Thymus (tissue), 14 donors: ENCODE measurements at places on chromosomes 4 and X.
A peak's percentile ranks its signal among the peaks of the same experiment; 100 is the strongest.

DNA sequence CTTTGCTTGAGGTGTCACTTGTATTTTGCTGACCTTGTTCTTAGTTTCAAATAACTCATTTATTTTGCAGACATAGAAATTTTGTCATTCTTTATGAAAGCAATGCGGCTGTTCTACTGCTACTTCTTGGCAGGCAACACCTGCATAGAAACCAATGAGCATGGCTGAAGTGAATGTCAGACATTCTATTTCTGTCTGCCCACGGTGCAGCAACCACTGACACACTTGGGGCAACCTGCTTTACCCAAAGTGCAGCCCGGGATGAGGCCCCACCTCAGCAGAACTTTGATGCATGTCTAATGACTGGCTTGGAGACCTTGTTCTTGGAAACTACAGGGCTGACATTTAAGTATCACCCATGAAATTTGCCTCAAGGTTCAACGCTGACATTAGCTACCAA is 93.6 kb downstream of the RBM47 start:
- no peak for DNase-seq
- no peaks in the 10 kb centered on the region for H3K27me3 ChIP-seq
- H3K27ac ChIP-seq, result no peak overlapping the region
- H3K4me3 ChIP-seq, result no peak overlapping the region
- H3K36me3 ChIP-seq, result no peaks in the 10 kb centered on the region

DNA sequence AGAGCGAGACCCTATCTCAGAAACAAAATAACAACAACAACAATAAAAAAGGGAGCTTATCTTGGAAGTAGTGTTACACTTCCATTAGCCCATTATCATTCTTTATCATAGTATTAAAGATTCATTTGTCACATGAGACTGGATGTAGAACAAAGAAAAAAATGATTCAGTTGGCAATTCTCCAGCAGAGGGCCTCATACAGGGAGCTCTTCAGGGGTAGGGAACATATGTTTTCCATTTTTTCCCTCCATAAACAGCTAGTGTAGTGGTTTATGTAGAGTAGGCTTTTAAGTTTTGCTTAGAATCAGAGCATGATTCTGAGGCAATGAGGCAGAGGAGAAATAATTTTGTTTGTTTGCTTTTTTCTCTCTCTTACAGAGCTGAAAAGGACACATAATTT is 5.8 kb downstream of the CPE start:
- no peak overlapping the region for H3K4me3 ChIP-seq
- no peaks in the 10 kb centered on the region for H3K36me3 ChIP-seq
- no peak overlapping the region for H3K27ac ChIP-seq
- peaks cover 4% of the 10 kb centered on the region for H3K27me3 ChIP-seq
- no peaks in the 10 kb centered on the region for H3K4me1 ChIP-seq

- H3K4me1 ChIP-seq, result no peaks in the 10 kb centered on the region
- no peaks in the 10 kb centered on the region for H3K27me3 ChIP-seq
- no peak overlapping the region for H3K27ac ChIP-seq
- no peaks in the 10 kb centered on the region for H3K36me3 ChIP-seq
- no peak for DNase-seq
These were observed 17.6 kb downstream of the BLOC1S4 start for GRCh38 chr4:6733358-6734164.

DNA sequence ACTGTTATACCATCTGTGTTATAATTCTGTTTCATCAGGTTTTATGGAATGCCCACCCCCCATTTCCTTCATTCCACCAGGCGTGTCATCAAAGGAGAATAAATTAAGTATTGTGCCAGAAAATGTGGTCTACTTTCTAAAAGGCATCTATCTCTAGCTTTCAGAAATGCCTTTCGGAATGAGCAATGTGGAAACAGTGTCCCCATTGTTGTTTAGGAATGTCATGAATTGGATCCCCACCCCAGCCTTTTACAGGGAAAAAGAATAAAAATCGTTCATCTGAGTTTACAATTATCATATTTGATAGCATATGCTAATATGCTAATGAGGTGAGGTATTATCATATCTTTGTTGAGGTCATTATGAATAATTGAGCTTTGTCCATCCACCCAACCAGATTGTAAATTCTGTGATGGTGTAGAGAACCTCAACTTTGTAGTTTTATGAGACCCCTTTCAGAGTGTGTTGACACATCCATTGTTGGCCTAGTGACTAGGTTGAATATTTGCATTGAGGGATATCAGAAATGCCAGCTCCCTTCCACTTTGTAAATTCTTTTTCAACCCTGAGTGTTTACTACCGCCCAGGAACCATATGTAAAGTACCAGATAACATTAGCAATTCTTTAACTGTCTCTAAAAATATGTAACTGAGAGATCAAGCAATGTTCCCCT is 56.2 kb upstream of the CCDC160 start:
- DNase-seq, result no peak
- H3K36me3 ChIP-seq, result no peaks in the 10 kb centered on the region
- H3K27ac ChIP-seq, result no peak overlapping the region
- H3K4me1 ChIP-seq, result no peaks in the 10 kb centered on the region
- peaks cover 6% of the 10 kb centered on the region for H3K27me3 ChIP-seq

DNA sequence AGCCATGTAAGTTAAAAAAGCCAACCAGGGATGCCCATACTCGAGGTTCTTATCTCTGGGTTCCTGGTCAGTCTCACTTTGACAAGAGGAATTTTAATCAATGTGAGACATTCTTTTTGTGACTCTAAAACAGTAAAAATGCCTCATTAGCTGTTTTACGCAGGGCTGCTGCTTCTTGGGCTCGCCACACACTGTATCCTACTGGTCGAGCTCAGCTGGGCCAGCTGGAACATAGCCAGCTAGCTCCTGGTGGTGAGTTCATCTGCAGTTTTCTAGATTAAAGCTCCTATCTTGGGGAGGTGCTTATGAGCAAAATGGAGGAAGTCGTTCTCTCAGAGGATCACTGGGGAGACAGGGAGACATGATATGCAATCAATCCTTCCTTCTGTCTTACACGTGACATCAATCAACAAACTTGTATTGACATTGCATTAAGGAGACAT is 55.9 kb upstream of the LEF1 start:
- peaks cover 3% of the 10 kb centered on the region for H3K36me3 ChIP-seq
- H3K4me3 ChIP-seq, result no peak overlapping the region
- H3K27ac ChIP-seq, result no peak overlapping the region
- no peaks in the 10 kb centered on the region for H3K27me3 ChIP-seq
- H3K4me1 ChIP-seq, result no peaks in the 10 kb centered on the region
- DNase-seq, result no peak

DNA sequence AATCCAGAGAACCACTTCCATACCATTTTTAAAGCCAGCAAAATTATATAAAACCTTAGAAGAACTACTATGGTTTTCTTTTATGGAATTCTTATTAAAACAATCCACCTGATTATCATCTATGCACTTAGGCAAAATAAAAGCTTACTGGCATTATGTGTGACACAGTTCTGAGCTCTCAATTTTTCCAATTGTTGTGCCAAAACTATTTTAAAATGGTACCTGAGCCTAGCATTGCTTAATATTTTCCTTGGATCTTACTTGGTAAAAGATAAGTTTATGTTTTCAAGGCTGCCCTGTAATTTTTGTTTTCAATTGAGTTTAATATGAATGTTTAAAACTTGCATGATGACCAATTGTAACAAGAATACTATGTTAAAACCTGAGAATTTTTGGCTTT is 201.3 kb downstream of the MAD2L1 start:
- DNase-seq, result no peak
- no peaks in the 10 kb centered on the region for H3K4me1 ChIP-seq
- no peaks in the 10 kb centered on the region for H3K27me3 ChIP-seq
- no peak overlapping the region for H3K27ac ChIP-seq

- no peak overlapping the region for H3K4me3 ChIP-seq
- no peaks in the 10 kb centered on the region for H3K36me3 ChIP-seq
- H3K4me1 ChIP-seq, result no peaks in the 10 kb centered on the region
- no peak overlapping the region for H3K27ac ChIP-seq
These were observed 82.6 kb downstream of the GK start for GRCh38 chrX:30735839-30736238.

DNA sequence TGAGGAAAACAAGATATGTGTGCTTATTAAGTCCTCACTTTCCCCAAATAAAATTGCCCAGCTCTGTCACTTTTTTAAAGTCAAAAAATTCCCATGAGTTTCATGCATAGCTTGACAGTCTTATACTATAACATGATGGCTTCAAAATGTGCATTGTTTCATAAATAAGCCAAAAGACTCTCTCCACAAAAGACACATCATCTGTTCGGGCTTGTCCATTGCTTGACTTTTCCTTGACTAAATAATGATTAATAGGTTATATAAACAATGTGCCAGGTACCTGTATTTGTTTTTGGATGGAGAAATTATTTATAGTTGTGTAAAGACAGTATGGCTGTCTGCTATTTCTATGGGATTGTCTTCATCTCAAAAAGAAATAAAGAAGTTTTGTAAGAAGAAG is 329.2 kb upstream of the KLF3 start:
- H3K27ac ChIP-seq, result no peak overlapping the region
- no peak for DNase-seq
- H3K36me3 ChIP-seq, result no peaks in the 10 kb centered on the region
- H3K27me3 ChIP-seq, result no peaks in the 10 kb centered on the region
- H3K4me1 ChIP-seq, result peaks cover 19% of the 10 kb centered on the region

- no peaks in the 10 kb centered on the region for H3K36me3 ChIP-seq
- no peak overlapping the region for H3K4me3 ChIP-seq
- H3K27ac ChIP-seq, result no peak overlapping the region
- no peak for DNase-seq
- H3K4me1 ChIP-seq, result no peaks in the 10 kb centered on the region
These were observed 4.0 kb downstream of the DIPK2B start for GRCh38 chrX:45196701-45197100.

- peaks cover 10% of the 10 kb centered on the region for H3K4me1 ChIP-seq
- H3K27ac ChIP-seq, result peak overlapping the region; percentile 54
- no peak for DNase-seq
- H3K27me3 ChIP-seq, result no peaks in the 10 kb centered on the region
- H3K36me3 ChIP-seq, result no peaks in the 10 kb centered on the region
- H3K4me3 ChIP-seq, result no peak overlapping the region
These were observed 158.2 kb downstream of the SPRY1 start for GRCh38 chr4:123554801-123555232.

GRCh38 chrX:18871161-18871890 is 112.6 kb downstream of the PHKA2 start:
- no peak for DNase-seq
- no peak overlapping the region for H3K27ac ChIP-seq
- no peaks in the 10 kb centered on the region for H3K36me3 ChIP-seq

DNA sequence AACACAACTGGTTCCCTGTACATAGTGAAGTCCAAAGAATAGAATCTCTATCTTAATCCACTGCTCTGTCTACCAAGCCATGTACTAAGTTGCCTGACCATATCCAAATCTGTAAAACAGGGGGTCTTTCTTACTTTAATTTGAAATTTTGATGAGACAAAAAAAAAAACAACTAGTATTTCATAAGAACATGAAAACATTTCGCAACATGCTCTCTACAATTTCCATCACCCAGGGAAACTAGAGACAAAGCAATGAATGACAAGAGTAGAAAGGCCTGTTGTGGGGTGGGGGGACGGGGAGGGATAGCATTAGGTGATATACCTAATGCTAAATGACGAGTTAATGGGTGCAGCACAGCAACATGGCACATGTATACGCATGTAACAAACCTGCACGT is 279.9 kb downstream of the PPP3CA start:
- no peak overlapping the region for H3K27ac ChIP-seq
- no peak for DNase-seq
- no peaks in the 10 kb centered on the region for H3K4me1 ChIP-seq
- H3K4me3 ChIP-seq, result no peak overlapping the region
- no peaks in the 10 kb centered on the region for H3K36me3 ChIP-seq
- H3K27me3 ChIP-seq, result no peaks in the 10 kb centered on the region

- no peaks in the 10 kb centered on the region for H3K36me3 ChIP-seq
- no peak overlapping the region for H3K27ac ChIP-seq
- H3K4me3 ChIP-seq, result no peak overlapping the region
- DNase-seq, result no peak
- H3K4me1 ChIP-seq, result no peaks in the 10 kb centered on the region
These were observed 31.5 kb upstream of the GLRA3 start for GRCh38 chr4:174860588-174860987.

- no peaks in the 10 kb centered on the region for H3K4me1 ChIP-seq
- no peaks in the 10 kb centered on the region for H3K27me3 ChIP-seq
- no peaks in the 10 kb centered on the region for H3K36me3 ChIP-seq
- no peak overlapping the region for H3K27ac ChIP-seq
These were observed 201.2 kb upstream of the DIPK2B start for GRCh38 chrX:45401923-45402322.

DNA sequence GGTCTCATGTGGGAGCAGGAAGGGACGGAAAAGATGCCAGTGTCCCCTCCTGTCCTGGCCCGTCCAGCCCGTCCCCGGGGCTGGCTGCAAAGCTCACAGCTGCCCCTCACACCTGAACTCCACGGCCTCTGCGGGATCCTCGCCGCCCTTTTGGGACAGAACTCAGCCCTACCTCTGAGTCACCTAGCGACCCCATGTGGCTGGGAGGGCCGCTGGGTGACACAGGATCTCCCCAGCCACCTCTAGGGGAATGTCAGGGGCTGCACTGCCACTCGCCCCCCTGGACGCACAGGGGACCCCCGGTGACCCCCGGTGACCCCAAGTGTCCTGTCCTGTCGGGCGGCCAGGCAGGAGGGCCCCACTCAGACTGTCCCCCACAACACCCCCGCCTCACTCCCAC is 748 bp downstream of the FAM9B start:
- H3K27me3 ChIP-seq, result no peaks in the 10 kb centered on the region
- H3K36me3 ChIP-seq, result no peaks in the 10 kb centered on the region
- no peak overlapping the region for H3K4me3 ChIP-seq
- H3K4me1 ChIP-seq, result no peaks in the 10 kb centered on the region

DNA sequence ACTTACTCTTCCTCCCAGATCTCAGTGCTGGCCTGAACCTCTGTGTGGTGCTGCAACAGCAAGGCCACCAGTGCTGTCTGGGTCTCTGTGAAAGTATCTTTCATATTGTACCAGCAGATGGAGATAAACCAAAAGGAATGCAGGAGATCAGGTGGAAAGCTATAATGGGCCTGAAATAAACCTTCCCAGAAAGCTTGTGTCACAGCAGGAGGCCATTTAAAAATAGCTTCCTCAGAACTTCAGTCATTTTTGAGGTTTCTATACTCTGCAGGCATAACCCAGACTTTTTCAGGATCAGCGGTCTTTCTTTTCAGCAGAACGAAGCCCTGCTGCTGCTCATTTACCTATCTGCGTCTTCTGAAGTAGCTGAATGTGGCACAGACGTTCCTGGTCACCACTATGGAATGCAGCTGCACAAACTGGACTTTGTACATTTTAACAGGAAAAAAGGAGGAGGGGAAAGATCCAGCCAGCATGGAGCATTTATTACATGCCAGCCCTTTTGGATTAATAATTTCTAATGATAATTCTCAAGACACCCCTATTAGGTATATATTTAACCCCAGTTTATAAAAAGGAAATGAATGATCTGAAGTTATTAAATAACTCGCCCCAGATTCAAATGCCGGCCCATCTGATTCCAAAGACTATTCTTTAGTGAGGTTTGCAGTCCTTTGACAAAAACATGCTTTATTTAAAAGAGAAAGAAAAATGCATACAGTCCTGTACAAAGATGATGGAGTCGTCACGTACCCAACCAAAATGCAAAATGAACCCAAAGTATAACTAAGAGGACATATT is 119.7 kb downstream of the NFKB1 start:
- H3K4me3 ChIP-seq, result no peak overlapping the region
- peaks cover 6% of the 10 kb centered on the region for H3K36me3 ChIP-seq
- peak; percentile 66 for DNase-seq
- peaks cover 33% of the 10 kb centered on the region for H3K4me1 ChIP-seq

GRCh38 chrX:19882066-19882775 is 5.2 kb downstream of the SH3KBP1 start:
- H3K4me1 ChIP-seq, result peaks cover 69% of the 10 kb centered on the region
- no peaks in the 10 kb centered on the region for H3K27me3 ChIP-seq
- no peak for DNase-seq
- H3K4me3 ChIP-seq, result no peak overlapping the region
- H3K27ac ChIP-seq, result no peak overlapping the region

- H3K36me3 ChIP-seq, result no peaks in the 10 kb centered on the region
- DNase-seq, result no peak
- H3K4me1 ChIP-seq, result no peaks in the 10 kb centered on the region
- no peak overlapping the region for H3K4me3 ChIP-seq
- no peaks in the 10 kb centered on the region for H3K27me3 ChIP-seq
These were observed 48.2 kb upstream of the SLIT2 start for GRCh38 chr4:20203508-20203907.
